Brain microvascular endothelial cell (primary cell): ENCODE measurements at places on chromosomes 4 and X.
A peak's percentile ranks its signal among the peaks of the same experiment; 100 is the strongest.

- no peak for DNase-seq
These were observed 299.7 kb downstream of the LDB2 start for GRCh38 chr4:16598597-16599206.

- DNase-seq = no peak
These were observed 286.6 kb downstream of the SLC7A11 start for GRCh38 chr4:137955595-137955994.

- peak; percentile 66 for DNase-seq
These were observed 254.7 kb downstream of the PALLD start for GRCh38 chr4:168751263-168752225.

- DNase-seq = no peak
These were observed 722 bp upstream of the EFHC2 start for GRCh38 chrX:44344194-44344593.
